ENCODE measurements at places on chromosomes 13 and 19. TPM values are rescaled to one million over a fixed set of nuclear protein-coding genes. Genes with fewer than 3 reads are reported as not detected.

DNA sequence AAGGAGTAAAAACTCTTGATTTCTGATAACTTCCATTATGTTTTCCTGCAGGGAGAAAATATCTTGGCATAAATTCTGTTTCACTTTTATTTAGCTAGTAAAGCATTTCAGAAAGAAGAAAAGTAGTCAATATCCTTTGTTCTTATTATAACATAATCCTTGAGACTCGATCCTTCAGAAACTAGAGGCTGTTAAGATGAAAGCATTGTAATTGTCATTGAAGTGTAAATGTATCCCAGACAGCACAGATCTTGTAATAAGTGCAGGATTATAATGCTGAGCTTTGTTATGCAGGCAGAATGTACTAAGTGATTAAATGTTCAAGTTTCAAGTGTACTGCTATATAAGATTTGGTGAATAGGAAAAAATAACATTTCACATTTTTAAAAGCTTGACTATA lies 225.2 kb upstream of the ATXN8OS start:
- DNase-seq, result no peak

ZSCAN1 gene
- total RNA-seq, result not detected

GRCh38 chr13:110261166-110262081 lies 45.5 kb downstream of the COL4A1 start:
- no peak for DNase-seq

DNA sequence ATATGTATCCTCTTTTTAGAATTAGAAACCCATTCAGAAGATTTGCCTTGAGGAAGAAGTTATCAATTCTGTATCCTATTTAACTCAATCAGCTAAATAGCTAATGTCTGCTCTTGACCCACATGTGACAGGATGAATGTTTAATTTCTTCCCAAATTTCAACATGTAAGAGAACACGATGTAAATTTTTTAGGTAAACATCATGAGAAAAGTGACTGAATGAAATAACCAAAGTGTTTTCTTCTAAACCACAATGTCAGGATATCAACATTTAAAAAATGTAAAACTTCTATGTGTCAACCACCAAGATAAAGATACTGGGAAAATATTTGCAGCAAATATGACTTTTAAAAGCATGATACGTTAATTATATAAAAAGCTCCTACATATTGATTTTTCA lies 302.4 kb downstream of the DCT start:
- no peak for DNase-seq

ZNF560 gene
- not detected for total RNA-seq

NALCN gene
- total RNA-seq, result not detected

PLD3 gene
- 75.4 TPM for total RNA-seq

- DNase-seq, result no peak
Measured at GRCh38 chr13:33072282-33072681, 56.1 kb downstream of the KL start.

JAK3 gene
- 149 TPM for total RNA-seq

DNA sequence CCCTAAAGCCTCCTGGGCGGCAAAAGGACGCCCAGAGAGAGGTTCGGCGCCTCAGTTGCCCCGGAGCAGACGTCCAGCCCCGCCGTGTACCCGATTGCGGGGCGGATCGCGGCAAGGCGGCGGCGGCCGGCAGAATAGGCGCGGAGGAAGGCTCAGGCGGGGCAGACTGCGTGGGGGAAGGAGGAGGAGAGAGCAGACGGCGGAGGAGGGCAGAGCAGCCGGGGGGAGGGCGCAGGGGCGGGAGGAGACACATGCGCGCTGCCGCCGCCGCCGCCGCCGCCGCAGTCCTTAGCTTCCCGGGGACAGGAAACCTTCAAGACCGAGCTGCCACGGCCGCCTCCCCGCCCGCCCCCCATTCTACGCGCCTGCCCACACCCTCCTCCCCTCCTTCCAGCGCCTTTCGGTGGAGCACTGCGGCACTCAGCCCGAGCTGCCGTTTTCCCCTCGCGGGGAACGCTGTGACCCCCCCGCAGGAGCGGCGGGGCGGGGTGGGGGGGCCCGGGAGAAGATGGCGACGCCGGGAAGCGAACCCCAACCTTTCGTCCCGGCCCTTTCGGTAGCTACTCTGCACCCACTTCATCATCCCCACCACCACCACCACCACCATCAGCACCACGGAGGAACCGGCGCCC lies at the start of gene LRCH1:
LRCH1 (plus strand) TSS at position 282 of the 632 bp plus-strand sequence; CDS start at position 509, 227 bp downstream.
- peak; percentile 79 for DNase-seq

GRCh38 chr19:15971224-15971780 lies 22.5 kb downstream of the OR10H4 start:
- DNase-seq, result no peak

DNA sequence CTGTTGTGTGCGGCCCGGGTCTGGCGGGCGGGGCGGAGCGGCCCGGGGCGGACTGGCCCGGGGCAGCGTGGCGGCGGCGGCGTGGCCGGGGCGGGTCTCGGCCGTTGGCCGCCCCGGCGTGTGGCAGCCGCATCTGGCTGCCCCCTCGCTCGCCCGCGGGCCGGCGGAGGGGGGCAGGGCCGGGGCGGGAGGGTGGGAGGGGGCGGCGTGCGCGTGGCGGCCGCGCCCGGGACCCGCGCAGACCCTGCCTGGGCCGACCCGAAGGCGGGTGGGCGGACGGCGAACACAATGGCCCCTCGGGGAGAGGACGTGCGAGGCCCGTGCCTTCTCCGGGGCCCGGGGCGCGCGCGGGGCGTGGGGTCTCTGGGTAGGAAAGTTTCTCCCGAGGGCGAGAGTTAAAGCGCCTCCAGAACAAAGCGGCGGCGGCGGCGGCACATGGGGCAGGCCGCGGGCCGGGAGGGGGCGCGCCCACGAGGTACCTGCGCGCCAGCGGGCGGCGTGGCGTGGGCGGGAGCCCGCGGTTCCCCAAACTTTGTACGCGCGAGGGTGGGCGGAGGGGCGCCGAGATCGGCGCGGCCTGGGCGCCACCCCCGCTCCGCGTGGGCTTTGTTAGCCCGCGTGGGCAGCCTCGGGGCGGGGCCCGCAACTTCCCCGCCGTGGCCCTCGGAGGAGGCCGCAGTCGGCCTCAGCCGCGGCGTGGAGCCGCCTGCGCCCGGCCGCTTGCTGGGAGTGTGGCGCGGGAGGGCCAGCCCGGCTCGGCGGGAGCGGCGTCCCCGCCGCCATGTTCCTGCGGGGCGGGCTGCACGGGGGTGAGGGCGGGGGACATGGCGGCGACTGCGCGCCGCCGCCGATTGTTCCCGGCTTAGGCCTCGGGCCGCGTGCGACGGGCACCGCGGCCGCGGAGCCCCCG lies 764 bp downstream of the MIR17HG start:
- DNase-seq, result peak; percentile 64

GPC6 gene
- not detected for total RNA-seq

DNA sequence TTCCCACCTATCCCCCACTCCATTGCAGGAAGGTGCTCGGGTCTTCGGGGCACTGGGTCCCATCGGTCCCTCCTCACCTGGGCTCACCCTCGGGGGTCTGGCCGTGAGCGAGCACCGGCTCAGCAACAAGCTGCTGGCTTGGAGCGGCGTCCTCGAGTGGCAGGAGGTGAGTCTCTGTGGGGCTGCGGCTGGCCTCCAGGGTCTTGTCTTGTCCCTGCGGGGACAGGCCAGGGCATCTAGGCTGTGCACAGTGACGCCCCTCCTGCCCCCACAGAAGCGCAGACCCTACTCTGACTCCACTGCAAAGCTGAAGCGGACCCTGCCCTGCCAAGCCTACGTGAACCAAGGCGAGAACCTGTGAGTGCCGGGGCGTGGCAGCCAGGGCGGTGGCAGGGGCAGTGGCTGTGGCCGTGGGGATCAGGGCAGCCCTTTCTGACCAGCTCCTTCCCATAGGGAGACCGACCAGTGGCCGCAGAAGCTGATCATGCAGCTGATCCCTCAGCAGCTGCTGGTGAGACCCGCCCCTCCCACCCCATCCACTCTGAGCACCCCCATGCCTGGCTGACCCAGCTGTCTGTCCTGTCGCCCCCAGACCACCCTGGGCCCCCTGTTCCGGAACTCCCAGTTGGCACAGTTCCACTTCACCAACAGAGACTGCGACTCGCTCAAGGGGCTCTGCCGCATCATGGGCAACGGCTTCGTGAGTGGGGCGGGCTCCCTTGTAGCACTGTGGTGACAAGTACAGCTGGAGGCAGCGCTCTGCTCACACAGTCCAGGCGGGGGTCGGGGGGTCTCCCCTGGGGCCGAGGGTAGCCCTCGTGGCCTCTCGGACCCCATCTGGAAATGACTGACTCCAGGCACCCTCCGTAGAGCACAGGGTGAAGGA lies 3.7 kb downstream of the PTOV1 start:
- DNase-seq, result no peak

DNA sequence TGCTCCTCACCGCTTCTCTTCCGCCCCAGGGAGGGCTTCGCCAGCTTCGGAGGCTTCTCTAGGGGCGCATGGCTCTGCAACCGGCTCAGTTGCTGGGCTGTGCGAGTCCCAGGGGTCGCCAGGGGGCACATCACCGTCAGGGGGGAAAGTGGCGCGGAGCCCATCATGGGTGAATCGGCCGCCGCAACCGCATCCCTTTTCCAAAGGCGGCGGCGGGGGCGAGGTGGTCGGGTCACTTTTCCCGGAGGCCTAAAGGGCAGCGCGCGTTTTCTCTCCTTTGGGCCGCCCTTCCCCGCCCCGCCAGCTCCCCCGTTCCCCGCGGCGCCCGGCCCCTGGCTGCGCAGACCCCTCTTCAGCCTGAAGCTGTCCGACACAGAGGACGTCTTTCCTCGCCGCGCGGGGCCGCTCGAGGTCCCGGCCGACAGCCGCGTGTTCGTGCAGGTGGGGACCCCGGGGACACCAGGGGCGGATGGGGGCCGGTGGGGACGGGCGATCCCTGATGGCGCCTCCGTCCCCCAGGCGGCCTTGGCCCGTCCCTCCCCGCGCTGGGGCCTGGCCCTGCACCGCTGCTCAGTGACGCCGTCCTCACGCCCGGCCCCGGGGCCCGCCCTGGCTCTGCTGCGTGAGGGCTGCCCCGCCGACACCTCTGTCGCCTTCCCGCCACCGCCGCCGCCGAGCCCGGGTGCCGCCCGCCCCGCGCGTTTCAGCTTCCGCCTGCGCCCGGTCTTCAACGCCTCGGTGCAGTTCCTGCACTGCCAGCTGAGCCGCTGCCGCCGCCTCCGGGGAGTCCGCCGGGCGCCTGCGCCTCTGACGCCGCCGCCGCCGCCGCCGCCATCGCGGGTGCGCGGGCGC lies 1.7 kb downstream of the TGFBR3L start:
- DNase-seq, result peak; percentile 46

DNA sequence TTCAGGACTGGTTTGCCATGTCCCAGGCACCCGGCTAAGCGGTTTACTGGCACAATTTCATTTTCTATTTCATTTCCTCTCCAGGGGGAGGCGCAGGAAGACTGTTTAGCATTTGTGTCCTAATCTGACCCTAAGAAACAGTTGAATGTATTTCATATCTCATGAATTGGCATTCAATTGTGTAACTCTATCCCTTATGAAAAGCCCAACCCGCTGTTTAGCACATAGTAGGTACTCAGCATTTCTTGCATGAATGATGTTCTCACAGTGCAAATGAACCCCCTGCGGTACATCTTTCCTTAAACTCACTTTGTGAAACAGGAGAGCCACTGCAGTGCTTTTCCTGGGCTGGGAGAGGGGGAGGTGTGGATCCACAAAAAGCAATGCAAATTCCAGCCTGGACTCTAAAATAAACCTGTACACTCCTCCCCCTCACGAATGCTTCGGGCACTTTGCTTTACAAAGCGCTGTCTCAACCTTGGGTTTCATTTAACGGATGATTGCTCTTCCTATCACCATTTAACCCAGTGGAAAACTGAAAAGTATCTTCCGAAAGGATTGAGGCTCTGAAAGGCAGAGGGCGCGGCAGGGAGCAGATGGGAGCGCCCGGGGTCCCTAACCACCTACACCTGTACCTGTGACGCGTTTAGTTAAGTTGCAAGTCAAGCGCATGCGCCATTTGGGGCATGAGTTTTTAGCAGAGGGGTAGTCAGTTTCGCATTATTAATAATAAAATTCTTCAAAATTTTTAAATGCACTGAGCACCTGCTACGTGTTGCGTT lies 1.2 kb upstream of the EEF2 start:
- DNase-seq, result no peak

- no peak for DNase-seq
Measured at GRCh38 chr13:33351319-33351718, 65.8 kb upstream of the STARD13 start.

- peak; percentile 59 for DNase-seq
Measured at GRCh38 chr19:35346193-35347052, 1.3 kb upstream of the FFAR1 start.

LHFPL6 gene
- not detected for total RNA-seq

GRCh38 chr19:834216-834615 lies 6.6 kb downstream of the AZU1 start:
- no peak for DNase-seq

DNA sequence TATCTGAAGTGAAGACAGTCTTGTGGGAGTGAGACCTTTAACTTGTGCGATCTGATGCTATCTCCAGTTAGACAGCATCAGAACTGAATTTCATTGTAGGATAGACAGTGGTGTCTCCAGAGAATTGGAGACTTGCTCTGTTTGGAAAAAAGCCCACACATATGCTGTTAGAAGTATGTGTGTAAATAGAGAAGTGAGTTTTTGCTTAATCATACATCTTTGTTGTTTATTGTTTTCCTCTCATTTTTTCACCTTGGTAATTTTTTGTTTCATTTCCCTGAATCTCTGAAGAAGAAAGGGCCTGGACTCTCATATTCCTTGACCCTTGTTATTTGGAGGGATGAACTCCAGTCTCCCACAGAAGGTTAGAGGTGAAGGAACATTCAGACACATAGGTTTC lies 21.8 kb downstream of the FPR3 start:
- DNase-seq, result no peak

ZNF324 gene
- 21.0 TPM for total RNA-seq

GRCh38 chr19:32750441-32751055 lies 31.0 kb downstream of the TDRD12 start:
- DNase-seq, result no peak

IGSF23 gene
- total RNA-seq, result not detected

GRCh38 chr13:83333614-83334388 lies 548.5 kb downstream of the SLITRK1 start:
- no peak for DNase-seq

- DNase-seq, result no peak
Measured at GRCh38 chr13:107139006-107139405, 571.1 kb upstream of the ARGLU1 start.

DNA sequence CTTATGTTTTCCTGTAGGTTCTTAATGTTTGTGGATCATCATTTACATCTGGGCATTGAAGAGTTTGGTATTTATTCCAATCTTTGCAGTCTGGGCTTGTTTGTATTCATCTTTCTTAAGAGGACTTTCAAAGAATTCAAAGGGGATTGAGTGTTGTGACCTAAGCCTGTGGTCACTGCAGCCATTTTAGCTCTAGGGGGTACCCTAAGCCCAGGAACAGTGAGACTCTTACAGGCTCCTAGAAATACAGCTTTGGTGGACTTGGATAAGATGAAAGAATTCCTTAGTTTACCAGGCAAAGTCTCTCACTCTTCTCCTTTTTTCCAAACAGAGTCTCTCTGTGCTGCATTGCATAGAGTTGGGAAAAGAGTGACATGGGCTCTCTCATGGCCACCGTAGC lies 2539.0 kb upstream of the PCDH20 start:
- DNase-seq, result no peak

Measured in T-helper 17 cell (primary cell).